Activated CD4-positive, alpha-beta T cell treated with anti-CD3 and anti-CD28 coated beads, Interleukin-2, Interleukin-4, amounts not matched to agents 100 ng/mL and 50 ng/mL, durations not matched to agents 16 hours and 8 hours (primary cell): ENCODE measurements at places on chromosomes 11 and 22.
A peak's percentile ranks its signal among the peaks of the same experiment; 100 is the strongest.

DNA sequence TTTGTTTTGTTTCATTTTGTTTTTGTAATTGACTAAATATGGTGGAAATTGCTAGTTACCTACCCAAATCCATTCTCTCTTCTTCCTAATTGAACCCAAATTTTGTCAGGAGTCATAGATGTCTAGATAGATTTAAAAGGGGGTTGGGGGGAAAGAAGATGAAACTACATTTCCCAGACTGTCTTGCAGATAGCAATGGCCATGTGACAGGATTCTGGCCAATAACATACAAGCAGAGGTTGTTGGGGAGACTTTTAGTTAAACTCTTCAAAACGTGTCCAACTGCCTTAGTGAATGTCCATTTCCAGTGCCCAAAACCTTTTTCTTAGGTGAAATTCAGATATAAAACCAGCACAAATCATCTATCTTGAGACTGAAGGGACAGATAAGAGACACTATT is 583.9 kb upstream of the API5 start:
- DNase-seq, result no peak

DNA sequence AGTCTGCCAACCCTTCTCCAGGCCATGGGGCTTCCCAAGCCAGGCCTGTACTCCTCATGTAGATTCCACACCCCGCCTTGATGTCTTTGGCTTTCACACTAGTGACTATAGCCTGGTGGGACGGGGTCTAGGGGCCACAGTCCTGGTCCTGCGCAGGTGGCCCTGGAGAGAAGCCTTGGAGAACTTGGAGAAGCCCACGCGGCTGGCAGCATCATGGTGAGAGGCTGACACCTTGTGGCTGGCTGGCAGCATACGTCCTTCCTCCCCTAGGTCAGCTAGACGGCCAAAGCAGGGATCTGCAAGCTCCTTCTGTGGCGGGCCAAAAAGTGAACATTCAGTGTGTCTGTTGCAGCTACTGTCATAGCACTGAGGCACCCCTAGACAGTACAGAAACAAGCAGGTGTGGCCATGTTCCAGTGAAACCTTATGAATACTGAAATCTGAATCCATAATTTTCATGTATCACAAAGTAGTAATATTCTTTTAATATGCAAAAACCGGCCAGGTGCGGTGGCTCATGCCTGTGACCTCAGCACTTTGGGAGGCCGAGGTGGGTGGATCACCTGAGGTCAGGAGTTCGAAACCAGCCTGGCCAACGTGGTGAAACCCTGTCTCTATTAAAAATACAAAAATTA is 42.0 kb downstream of the FAM83F start:
- DNase-seq, result peak; percentile 67

GRCh38 chr11:117482881-117483280 is 155.2 kb downstream of the CEP164 start:
- no peak for DNase-seq

- no peak for DNase-seq
Observed at GRCh38 chr11:65903068-65903481, 2.9 kb upstream of the FOSL1 start.

DNA sequence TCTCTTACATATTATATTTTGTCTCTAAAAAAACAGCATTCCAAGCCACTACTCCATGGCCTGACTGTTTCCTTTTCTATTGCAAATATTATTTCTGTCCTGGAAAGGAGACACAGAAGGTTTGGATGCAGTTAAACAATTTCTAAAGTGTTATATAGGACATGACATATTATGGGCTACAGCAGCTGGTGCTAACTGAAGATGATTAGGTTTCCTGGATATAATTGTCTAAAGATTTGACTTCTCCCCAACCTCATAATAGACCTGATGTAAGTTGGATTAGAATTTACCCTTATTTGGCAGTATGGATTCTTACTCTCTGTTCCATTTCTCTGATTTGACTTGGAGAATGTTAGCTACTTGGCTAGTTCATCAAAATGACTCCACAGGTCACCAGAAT is 90.2 kb downstream of the BBOX1 start:
- no peak for DNase-seq

DNA sequence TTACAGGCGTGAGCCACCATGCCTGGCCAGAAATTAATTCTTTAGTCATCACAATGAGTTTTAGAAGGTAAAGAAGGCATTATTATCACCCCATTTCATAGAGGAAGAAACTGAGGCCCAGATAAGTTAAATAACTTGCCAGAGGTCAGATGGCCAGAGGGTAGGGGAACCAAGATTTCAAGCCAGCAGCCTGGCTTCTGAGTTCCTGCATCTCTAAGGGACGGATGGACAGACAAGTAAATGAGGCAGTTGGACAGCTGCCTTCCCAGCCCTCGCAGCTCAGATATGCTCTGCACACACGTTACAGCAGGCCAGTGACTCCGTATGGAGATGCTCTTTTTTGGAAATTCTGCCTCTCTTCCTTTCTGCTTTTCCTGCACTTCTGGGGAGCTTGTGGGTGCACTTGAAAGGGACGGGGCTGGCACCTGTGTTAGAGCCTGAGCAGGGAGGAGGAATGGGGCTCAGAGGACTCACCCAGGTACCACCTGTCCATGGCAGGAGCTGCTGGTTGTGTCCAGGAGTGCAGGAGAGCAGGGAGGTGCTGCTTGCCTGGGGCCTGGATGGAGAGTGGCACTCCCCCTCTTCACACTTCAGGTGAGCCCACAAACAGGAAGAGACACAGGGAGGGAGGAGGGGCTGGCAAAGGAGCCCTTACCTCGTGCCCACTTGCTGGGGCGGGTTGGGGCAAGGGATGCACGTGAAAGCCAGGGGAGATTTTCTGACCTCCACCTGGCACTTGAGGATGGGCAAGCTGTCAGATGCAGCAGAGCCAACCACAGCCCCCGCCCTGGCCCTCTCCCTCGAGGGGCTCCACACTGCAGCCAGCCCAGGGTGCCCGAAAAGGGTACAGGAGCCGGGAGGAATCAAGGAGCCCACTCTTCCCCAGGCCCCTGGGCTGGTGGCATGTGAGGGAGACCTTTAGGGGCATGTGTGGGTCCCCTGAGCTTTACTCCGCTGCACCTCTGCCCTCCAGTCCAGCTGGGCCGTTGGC is 3.3 kb upstream of the FXYD2 start:
- no peak for DNase-seq

- DNase-seq, result no peak
Observed at GRCh38 chr11:33606762-33607161, 93.9 kb downstream of the C11orf91 start.
